ENCODE measurements at places on chromosomes 7 and 10. TPM values are rescaled to one million over a fixed set of nuclear protein-coding genes. Genes with fewer than 3 reads are reported as not detected.

PIK3CG gene
- 26.3 TPM for total RNA-seq

- DNase-seq = no peak
These were observed 1061.2 kb downstream of the KCNMA1 start for GRCh38 chr10:76576276-76576962.

DNA sequence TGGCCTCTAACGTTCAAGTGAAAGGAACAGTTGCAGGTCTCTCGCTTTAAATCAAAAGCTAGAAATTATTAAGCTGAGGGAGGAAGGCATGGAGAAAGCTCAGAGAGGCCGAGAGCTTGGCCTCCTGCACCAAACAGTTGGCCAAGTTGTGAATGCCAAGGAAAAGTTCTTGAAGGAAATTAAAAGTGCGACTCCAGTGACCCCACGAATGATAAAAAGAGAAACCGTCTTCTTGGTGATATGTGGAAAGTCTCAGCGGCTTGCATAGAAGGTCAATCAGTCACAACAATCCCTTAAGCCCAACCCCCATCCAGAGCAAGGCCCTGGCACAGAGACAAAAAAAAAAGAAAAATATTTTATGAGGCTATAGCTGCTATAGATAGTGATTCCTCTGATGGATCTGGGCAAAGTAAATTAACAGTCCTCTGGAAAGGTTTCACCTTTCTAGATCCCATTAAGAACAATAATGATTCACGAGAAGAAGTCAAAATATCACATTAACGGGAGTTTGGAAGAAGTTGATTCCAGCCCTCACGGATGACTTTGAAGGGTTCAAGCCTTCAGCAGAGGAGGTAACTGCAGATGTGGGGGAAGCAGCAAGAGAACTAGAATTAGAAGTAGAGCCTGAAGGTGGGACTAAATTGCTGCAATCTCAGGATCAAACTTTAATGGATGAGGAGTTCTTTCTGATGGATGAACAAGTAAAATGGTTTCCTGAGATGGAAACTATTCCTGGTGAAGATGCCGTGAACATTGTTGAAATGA lies 42.5 kb upstream of the INPP5A start:
- DNase-seq = no peak

PIP gene
- total RNA-seq = not detected

GRCh38 chr10:22314852-22315251 lies 1.3 kb upstream of the COMMD3 start:
- DNase-seq = no peak
